ENCODE measurements at places on chromosomes 7 and 10.

DNA sequence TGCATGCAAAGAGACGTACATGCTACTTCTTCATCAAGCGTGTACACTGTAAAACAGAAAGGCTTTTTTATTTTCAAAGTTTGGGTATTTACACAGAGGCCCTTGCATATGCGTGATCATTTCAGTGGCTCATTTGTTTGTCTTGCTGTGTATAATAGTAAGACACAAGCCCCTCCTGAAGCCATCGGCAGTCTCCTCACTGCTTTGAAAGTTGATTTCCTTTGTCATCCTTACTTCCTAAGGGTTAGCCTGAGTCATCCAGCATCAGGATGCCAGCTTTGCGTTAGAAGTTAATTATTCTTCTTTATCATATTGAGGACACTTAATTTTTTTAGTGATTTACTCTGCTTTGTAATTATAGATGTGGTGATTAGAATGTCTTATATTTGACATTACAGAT is 72.5 kb upstream of the CTBP2 start:
- DNase-seq = no peak

DNA sequence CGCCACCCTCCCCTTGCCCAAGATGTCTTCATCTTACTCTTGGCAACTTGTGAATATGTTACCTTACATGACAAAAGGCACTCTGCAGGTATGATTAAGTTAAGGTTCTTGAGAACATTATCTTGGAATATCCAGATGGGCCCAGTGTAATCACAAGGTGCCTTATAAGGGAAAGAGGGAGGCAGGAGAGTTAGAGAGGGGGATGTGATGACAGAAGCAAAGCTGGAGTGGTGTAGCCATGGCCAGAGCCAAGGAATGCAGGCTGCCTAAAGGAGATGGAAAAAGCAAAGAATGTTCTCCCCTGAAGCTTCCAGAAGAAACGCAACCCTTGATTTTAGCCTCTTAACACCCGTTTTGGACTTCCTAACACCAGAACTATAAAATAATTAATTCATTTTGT is 318.0 kb downstream of the C7orf25 start:
- DNase-seq = no peak

GRCh38 chr7:97025130-97025499 is 484 bp upstream of the DLX5 start:
- no peak for DNase-seq

GRCh38 chr10:59242991-59243390 is 66.5 kb downstream of the PHYHIPL start:
- DNase-seq = no peak

- DNase-seq = no peak
These were observed 86.2 kb upstream of the PDGFA start for GRCh38 chr7:605661-606450.

DNA sequence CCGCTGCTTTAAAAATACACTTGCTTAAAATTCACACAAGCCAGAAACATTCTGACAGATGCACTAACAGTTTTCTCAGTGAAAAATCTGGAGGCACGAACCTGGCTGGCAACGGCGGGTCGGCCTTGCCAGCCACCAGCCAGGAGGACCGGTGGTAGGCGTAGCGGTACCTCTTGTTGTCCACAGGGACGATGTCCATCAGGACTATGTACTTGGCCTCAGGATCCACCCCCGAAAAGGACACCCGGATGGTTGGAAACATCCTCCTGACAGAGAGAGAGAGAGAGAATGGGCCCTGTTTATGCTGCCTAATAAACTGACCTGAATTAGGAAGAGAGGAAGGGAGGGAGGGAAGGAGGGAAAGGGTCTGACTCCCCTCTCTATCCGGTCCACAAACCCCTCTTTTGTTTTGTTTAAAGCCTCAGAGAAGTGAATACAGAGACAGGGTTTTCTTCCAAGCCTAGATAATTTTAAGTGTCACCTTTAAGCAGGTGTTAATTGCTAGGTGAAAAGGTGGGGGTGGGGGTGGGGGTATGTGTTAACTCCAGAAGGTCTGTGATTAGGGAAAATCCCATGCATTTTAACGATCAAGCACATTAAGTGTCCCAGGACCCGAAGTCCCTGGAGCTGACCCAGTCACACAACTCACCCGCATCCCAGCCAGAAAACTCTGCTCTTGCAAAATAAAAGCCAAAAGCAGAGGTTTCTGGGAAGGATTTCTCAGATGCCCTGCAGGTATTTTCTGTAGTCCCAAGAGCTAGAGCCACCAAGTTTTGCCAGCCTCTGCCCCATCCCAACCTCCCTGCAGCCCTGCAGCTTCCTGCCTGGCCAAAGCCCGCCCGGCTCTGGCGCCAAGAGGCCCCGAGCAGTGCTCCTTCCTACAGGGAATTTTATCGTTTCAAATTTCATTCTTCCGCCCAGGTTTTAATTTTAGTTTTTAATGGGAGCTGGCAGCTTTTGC is 5.0 kb downstream of the TBX20 start:
- no peak for DNase-seq

- no peak for DNase-seq
These were observed 80.3 kb downstream of the MICU1 start for GRCh38 chr10:72545546-72545945.

DNA sequence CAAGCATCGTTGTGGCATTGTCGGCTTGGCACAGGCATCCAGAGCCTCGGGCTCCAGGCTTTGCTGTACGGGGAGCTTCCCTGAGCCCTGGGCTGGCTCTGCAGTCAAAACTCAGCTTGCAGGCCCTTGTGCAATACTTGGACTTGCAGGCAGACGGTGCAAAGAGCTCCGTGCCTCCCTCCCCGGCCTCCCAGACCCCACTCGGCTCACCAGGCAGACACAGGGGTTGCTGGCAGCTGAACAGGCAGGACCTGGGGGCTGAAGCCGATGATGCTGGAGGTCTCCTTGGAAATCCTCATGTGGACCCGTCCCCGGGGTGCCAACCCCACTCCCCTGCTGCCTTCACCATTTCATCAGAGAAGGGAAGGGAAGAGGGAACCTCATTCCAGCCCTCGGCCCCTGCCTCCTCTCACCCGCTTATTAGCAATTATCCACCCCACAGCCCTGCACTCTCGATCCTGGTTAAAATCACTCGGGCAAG is 59.6 kb upstream of the GNA12 start:
- no peak for DNase-seq

- DNase-seq = no peak
These were observed 148.7 kb downstream of the FGFR2 start for GRCh38 chr10:121449482-121449924.

DNA sequence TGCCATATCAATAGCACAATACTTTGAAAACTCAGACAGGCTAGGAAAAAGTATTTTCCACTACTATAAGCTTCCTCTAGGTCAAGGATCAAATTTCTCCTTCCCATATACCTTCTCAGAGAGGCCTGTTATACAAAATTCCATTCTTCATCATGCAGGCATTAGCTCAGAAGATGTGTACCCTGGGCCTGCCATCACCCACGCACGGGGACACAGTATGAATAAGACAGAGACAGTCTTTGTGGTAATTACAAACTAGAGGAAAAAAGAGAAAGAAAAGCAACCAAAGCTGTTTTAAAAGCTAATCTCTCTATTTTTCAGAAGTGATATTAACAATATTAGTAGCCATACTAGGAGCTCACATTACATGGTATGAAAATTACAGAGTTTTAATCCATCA is 236.8 kb upstream of the AOAH start:
- DNase-seq = peak; percentile 40

GRCh38 chr10:70409772-70410171 is 5.8 kb downstream of the EIF4EBP2 start:
- DNase-seq = no peak

GRCh38 chr7:115869190-115869589 is 161.4 kb downstream of the TFEC start:
- DNase-seq = no peak

- DNase-seq = no peak
These were observed 535.8 kb downstream of the SDK1 start for GRCh38 chr7:3836855-3837254.

DNA sequence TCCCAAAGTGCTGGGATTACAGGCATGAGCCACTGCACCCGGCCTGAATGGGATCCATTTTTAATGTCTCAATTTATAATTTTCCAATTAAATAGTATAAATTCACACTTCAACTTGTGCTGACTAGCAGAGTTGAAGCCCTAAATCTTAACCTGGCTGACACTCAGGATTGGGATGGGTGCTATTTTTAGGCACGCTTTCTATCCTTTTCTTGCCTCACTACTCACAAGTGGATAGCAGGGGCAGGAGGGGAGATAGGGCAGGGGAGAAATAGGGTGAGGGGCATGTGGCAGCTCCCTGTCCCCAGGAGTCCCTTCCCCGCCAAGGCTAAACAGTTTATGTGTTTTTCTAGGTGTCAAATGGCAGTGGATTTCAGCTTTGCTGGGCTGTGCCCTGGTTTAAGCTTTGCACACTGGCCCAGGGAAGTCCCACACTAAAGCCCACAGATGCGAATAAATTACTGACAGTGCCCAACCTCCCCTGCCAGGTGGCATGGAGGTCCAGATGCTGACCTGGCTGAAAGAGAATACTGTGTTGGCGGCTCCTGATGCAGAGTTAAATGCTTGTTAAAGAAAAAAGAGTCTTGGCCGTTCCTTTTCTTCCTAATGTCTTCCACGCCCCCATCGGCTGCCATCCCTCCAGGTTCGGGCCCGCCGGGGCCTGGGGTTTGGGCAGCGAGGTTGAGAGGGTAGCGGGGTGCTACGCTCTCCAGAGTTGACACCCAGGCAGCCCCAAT is 36.2 kb upstream of the EFCAB10 start:
- no peak for DNase-seq

- no peak for DNase-seq
These were observed 102.0 kb downstream of the WNT2 start for GRCh38 chr7:117220836-117221235.

- DNase-seq = no peak
These were observed 56.8 kb upstream of the CD36 start for GRCh38 chr7:80581486-80582260.

- DNase-seq = peak; percentile 42
These were observed 165.9 kb upstream of the PPP1R3A start for GRCh38 chr7:114084472-114085312.

DNA sequence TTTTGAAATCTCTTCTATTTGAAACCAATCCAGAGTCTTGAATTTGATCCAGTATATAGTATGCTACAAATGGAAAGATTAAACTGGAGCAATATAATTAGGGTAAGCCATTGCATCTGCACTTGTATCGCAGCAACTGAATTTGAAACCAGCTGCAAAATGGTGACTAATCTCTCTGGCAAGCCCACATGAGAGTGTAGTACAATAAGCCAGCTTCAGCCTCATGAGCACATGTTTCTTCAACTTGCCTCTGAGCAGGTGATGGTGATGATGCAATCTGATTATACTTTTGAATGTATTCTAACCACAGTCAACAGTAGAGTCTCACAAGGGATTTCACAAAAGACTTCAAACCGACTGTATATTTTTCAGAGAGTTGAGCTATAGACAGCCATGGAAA is 829 bp upstream of the RPA3 start:
- peak; percentile 35 for DNase-seq

DNA sequence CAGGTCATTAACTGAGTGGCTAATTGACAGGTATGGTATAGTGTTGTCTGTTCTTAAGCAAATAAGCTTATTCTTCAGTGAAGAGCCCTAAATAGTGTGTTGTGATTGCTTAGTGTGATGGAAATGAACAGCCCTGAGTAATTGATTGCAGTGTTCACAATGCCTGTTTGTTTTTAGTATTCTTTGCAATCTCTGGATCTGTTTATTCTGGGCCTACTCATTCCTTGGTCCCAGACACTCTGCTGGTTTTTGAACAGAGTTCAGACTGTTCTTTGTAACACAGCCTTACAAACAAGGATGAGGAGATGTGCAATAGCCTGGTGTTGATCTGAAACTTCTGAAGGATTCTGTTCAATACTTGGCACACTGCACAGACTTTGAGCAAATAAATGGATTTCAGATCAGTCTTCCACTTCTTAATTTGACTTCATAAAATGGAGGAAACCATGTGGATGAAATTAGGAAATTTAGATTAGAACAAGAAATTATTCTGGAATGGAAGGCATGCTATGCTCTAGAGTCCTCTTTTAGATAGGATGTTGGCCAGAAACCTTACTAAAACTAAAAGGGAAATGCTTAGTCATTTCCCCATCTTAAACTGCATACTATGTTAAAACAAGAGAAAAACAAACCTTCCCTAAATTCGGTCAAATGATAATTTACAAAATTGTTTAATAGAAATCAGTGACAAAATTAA is 444.2 kb upstream of the SEMA3D start:
- DNase-seq = no peak

DNA sequence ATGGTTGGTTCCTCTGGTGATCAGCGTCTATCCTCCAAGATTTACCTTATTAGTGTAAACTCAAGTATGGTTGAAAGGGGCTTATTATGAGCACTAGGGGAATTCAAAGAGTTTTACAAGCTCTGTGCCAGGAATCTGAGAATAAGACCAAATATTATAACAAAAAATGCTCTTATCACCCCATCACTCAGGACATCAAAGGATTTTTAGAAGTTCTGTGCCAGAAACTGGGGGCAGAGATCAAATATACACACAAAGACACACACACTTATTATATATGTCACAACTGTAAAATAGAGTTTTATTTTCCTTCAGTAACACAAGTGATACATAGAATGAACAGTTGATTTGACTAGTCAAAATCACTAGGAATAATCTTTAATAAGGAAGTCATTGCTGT is 89.3 kb downstream of the MLLT10 start:
- DNase-seq = no peak

GRCh38 chr7:16528520-16528919 is 1.9 kb downstream of the LRRC72 start:
- no peak for DNase-seq

- DNase-seq = no peak
These were observed 76.0 kb downstream of the PCGF5 start for GRCh38 chr10:91296471-91296870.

DNA sequence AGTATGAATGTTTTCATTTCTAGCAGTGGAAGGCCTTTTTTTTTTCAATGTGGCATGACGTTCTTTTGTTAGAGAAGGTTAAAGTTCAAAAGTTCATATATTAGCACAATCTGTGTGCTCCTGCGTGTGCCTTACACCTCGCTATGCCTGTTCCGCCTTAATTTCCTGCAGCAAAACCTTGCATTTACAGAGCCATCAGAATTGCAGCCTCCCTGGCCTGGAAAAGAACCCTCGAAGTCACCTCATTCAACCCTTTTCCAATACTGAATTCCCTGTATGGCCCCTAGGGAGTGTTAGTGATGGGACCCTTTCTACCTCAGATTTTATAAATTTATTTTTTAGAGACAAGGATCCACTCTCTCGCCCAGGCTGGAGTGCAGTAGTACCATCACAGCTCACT is 103.5 kb upstream of the ZNF438 start:
- DNase-seq = no peak

DNA sequence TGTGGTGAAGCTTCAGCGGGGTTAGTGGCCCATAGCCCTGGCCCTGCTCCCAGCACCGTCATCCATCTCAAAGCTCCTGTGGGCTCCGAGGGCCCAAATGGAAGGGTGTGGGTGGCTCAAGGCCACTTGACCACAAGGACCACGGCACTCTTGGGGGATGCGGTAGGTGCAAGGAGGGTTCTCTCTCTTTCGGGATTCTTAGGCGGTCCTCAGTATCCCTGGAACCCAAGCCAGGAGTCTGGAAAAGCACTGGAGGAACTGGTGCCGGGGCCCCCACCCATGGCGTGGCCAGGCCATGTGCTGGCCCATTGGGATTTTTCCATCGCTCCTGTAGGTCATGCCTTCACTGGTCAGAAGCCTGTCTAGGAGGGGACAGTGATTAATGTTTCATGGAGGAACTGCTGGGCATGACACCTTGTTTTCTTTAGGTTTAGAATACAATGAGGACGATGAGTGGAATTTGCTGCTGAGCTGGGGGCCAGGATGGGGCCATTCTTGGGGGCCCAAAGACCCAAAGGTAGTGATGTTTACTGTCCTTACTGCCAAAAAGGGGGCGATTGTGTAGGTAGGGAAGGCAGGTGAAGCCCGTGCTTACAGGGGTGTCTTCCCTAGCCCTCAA is 16.7 kb downstream of the AQP1 start:
- DNase-seq = no peak
